C1 segment of cervical spinal cord (tissue), 14 donors: ENCODE measurements at places on chromosomes 2 and 18.
A peak's percentile ranks its signal among the peaks of the same experiment; 100 is the strongest.

DNA sequence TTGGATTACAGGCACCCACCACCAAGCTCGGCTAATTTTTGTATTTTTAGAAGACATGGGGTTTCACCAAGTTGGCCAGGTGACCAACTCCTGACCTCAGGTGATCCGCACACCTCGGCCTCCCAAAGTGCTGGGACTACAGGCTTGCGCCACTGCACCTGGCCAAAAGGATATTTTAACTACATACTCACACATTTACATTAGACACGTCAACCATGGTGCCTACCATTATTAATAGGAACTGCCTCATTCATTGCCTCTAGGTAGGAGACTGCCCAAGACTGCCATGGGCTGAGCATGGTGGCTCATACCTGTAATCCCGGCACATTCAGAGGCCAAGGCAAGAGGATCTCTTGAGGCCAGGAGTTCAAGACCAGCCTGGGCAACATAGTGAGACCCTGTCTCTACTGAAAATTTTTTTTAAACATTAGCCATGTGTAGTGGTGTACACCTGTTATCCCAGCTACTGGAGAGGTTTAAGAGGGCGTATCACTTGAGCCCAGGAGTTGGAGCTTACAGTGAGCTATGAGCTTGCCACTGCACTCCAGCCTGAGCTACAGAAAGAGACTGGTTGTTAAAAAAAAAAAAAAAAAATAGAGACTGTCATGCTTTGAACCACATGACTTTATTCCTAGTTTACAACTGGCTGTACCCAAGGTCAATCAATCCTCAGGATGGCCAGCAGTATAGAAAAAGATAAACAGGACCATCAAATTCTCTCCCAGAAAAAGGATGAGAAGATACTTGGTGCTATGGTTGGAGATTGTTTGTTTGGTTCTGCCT, 31.1 kb upstream of the EPC2 start:
- DNase-seq: no peak

DNA sequence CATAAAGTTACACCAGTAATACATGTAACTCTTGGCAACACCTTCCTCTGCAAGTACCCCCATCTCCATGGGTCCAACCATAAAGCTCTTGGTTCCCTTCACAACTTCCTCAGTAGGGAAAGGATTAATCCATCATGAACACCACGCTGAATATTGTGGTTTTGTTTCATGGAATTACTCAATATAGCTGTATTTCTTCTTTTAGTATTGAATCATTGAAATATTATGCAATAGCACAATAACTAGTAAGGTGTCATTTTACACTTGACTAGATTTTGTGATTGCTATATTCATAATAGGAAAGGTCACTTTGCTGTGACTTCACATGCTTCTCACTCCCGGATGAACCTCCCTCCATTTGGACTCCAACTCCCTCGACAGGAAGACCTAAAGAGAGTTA, 29.7 kb upstream of the PID1 start:
- DNase-seq: no peak

DNA sequence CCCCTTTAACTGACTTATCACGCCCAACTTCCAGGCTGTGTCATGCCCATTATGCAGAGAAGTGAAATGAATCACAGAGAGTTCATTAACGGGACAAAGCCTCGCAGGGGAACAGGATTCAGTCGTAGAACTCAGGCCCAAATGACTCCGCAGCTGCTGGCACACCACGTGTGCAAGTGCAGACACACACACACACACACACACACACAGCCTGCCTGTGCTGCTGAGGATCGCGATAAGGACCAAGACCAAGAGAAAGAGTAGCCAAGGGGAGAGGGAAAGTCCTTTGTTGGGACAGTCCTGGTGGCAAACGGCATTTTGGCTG, 90.0 kb upstream of the TAF1B start:
- DNase-seq: no peak

GRCh38 chr2:181554061-181554830, 97.1 kb downstream of the ITGA4 start:
- no peak for DNase-seq

DNA sequence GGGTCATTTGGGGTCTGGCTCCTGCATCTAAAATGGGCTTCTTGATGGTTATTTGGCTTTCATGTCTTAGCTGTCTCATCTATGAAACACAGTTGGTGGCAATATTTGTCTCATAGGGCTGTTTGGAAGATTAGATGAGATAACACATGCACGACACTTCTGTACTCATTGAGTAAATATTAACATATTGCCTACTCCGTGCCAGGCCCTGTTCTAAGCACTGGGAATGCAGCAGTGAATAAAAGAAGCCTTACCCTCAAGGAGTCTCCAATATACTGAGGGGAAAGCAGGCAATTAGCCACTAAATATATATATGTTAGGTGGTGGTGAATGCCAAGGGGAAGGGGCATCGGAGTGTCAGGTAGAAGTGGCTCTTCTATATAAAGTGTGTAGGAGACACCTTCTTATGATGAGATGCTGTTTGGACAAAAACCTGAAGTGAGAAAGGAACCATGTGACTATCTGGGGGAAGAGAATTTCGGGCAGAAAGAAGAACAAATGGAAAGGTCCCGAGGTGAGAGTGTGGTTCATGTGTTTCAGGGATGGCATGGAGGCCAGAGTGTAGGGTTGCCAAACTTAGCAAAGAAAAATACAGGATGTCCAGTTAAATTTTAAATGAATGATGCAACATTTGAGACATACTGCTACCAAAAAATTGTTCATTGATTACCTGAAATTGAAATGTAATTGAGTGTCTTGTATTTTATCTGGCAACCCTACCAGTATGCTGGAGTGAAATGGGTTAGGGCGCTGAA, 11.8 kb downstream of the SLC3A1 start:
- DNase-seq: no peak

- no peak for DNase-seq
These were observed 598 bp upstream of the CEP68 start for GRCh38 chr2:65055422-65056214.

DNA sequence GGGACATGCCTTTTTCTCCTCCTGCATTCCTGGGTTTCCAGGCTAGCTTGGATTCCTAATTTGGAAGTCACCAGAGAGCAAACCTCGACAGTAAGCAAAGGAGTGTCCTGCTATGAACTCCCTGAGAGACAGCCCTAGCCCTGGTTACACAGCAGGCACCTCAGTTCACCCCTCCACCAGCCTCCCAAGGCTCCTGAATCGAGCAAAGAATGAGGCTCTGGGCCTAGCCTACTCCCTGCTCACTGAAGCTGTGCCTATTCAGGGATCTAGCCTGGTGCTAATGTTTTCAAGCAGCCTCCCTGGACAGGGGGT, 66.7 kb upstream of the RMDN2 start:
- no peak for DNase-seq

GRCh38 chr18:56505971-56506370, 132.4 kb downstream of the TXNL1 start:
- DNase-seq: no peak

DNA sequence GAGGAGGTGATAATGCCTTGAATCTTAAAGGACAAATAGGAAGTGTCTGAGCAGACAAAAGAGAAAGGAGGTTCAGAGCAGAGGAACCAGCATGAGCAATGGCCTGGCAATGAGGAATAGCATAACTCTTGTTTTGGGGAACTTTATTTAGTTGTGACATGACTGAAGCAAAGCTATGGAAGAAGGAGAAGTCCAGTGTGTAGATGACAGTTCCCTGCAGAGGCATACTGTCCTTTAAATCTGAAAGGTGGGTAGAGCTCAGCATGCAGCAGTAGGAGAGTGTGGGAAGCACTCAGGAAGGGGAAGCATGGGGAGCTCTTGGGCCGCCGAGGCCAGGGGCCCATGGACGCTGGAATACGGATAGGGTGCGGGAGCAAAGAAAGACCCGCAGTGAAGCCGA, 173.8 kb downstream of the SEPTIN10 start:
- no peak for DNase-seq

- no peak for DNase-seq
These were observed 861 bp downstream of the LTBP1 start for GRCh38 chr2:32947484-32948143.

DNA sequence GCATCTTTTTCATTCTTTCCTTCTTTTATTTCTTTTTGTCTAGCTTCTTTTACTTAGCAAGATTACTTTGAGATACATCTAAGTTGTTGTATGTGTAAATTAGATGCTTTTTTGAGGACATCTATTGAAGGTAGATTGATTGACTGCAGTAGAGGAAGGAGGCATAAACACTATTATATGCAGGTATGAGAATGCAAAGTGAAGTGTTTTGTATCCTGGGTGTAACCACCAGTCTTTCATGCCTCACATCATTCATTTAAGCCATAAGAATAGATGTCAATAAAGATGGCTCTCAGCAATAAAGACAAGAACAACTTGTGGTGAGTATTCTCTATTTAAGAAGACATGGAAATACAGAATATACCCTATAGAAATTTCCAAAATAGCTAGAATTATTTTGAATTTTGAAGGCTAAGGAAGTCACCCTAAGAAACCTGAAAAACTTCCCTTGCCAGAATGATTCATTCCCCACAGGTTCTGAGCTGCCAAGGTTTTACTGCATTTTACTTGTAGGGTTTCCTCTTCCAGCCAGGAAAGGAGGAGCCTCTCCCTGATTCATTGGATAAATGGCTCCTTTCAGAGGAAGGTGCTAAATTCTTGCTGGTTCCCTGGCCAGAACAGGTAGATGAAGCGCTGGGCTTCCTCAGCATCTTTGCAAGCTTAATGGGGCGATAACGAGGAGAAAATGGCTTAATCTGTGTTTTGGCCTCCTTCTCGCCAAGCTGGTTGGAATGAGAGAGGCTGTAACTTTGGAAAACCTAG, 279.8 kb upstream of the SLC14A2 start:
- no peak for DNase-seq

GRCh38 chr2:71736091-71736861, 282.9 kb downstream of the DYSF start:
- no peak for DNase-seq

DNA sequence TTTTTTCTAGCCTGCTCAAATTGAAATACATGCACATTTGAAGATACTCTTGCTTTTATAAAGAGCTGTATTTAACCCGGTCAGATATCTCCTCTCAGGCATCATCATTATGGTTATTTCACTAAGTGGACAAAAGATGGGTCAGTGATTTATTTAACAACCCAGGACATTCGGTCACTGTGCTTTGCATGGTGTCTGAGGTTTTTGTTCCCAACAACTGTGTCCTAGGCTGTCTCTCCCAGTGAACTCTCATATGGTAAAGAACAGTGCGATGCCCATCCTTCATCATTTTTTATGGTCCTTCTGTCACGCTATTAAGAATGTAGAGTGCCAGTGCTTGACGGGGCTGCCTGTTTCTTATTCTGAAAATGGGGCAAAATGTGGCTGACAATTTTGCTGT, 372.4 kb downstream of the PTPRM start:
- no peak for DNase-seq

DNA sequence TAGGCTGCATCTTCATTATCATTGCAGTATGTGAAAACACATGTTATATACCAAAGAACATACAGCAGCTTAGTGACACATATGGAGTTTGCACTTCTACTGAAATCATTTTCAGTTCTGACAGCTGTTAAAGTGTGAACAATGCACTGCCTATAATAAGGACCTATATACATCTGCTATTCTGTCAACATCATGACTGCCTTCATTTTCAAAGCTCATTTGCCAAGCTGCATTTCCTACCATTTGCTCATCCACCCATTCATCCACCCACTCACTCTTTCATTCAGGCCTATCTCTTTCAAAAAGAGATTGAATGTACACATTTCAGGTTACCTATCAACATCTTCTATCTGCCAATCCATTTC, 81.7 kb upstream of the STK17B start:
- DNase-seq: no peak

GRCh38 chr2:110657724-110658305, 20.0 kb downstream of the BUB1 start:
- no peak for DNase-seq

DNA sequence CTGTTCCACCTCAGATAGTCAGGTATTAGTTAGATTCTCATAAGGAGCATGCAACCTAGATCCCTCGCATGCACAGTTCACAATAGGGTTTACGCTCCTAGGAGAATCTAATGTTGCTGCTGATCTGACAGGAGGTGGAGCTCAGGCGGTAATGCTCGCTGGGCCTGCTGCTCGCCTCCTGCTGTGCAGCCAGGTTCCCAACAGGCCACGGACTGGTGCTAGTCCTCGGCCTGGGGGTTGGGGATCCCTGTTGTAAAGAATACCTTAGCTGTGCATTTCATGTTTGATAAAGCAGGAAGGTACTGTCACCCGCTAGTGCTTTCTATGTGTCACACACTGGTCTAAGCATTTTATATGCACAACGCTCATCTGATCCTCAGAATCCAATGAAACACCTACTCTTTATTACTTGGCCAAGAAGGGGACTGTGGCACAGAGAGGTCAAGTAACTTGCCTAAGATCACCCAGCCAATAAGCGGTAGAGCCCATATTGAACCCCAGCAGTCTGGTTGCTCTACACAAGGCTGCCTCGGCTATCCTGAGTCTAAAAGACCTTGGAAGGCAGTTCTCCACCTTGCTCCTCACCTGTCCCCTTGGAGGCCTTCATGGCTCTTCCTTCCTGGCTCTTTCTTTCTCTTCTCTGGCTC, 35.8 kb downstream of the SLC4A3 start:
- no peak for DNase-seq

DNA sequence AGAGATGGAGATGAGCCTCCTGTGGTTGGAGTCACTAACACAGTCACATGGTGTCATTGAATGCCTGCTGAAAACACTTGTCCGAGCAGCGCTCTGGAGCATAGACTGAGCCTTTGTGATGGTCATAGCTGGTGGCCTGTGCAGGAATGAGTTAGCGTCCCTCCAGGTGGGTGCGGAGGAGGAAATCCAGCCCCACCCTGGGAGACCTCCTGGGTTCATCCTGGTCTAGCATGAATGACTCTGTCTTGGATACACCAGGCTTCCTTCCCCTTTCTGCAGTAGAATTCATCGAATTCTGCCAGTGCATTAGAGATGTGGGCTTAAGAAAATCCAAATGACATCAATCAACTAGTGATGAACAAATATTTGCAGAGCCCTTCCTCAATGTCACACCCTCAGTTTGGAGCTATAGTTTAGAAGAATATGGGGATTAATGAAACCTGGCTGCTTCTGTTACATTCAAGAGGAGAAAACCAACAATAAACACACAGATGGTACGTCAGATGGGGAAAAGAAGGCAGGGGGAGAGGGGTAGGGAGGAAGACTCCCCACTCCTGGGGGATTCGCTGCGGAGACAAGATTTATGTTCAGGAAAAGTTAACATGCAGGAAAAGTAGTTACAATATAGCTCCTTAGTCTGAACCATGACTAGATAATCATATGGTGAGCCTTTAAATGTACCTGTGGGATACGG, 136.7 kb downstream of the DDX1 start:
- DNase-seq: no peak

GRCh38 chr18:79378536-79379250, 17.0 kb upstream of the NFATC1 start:
- peak; percentile 48 for DNase-seq

DNA sequence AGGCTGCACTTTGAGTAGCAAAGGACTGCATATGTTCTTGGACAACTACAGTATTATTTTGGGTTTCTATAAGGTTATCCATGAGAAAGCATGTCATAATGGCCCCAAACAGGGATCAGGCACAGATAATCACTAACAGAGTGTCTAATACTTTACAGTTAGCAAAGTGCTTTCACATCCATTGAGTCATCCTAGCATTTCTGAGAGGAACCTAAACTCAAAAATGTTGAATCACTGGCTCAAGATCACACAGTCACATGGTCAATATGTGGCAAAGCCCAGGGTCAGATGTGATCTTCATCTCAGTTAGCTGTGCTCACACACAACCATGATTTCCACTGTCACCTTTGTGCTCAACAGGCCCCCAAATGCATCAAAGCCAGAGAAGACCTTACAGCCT, 156.1 kb upstream of the VRK2 start:
- no peak for DNase-seq

GRCh38 chr2:209642146-209642820, 129.3 kb upstream of the UNC80 start:
- DNase-seq: no peak
